ENCODE measurements at places on chromosomes 16 and 17.

GRCh38 chr17:46141645-46142044 is 51.6 kb downstream of the KANSL1 start:
- no peak for DNase-seq

DNA sequence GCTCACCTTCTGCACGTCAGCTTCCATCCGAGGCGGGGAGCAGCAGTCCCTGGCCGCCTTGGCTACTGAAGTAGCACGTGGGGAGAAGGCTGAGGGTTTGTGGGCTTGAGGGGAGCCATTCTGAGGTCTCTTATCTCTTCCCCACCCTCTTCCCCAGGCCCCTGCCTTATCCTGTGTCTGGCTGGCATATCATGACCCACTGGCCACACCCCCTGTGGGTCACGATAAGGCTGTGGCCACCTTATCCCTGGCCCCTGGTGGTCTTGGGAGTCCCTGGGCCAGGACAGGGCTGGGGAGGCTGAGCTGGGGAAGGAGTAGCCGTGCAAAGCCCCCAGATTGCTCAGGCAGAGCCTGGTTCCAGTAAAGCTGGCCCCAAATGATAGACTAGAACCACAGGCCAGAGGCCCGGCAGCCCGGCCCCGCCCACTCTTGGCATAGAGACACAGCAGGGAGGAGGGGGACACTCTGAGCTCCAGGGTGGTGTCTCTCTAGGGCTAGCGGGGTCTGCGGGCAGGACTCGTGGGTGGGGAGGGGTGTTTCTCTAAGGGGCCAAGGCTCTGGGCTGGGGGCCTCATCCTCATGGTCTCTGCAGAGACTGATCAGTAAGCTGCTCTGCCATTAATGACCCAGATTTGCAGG is 7.6 kb downstream of the SPNS2 start:
- DNase-seq: no peak

DNA sequence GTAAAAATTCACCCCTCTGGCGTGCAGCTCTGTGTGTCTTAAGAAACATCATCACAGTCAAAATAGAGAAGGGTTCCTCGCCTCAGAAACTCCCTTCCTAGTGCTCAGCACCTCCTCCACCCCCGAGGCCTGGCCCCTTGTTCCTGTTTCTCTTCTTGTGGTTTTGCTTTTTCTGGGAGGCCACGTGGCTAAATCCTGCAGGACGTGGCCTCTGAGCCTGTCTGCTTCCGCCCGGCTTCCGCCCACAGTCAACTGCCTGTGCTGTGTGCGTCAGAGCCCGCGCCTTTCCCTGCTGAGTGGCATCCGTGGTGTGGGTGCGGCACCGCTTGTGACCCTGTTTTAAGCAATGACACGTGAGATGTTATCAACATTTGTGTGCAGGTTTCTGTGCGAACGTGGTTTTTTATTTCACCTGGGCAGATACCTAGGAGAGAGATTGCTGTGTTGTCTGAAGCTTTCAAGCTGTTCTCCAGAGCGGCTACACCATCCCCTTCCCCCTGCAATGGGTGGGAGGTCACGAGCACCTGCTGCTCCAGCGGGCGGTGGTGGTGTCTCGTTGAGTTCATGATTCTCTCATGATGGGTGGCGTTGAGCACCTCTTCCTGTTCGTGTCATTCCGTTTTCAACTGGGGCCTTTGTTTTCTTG is 21.7 kb downstream of the ACSF3 start:
- no peak for DNase-seq

DNA sequence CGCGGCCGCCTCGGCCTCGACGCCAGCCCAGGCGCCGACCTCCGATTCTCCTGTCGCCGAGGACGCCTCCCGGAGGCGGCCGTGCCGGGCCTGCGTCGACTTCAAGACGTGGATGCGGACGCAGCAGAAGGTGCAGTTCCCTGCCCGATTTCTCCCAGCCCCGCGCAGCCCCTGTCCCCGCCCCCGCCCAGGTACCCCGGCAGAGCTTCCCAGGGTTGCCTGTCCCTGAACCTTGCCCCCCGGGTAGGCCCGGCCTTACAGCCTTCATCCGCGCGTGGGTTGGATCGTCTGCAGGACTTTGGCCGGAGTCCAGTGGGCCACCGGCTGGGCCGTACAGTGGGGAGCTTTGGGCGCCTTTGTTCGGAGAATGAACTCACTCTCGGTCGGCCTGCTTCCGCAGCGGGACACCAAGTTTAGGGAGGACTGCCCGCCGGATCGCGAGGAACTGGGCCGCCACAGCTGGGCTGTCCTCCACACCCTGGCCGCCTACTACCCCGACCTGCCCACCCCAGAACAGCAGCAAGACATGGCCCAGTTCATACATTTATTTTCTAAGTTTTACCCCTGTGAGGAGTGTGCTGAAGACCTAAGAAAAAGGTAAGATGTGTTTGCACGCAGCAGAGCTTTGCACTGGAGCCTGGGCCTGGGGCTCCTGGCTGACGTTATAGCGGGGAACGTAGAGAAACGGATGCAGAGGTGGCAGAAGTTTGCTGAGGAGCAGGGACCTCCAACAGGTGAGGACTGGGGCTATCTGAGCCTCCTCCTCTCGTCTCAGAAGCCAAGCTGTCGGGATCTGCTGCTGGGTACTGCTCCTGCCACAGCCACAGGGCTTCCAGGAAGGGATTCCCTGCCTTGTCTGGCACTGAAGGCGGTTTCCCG is 593 bp downstream of the GFER start:
- DNase-seq: peak; percentile 37

GRCh38 chr17:7023576-7024401 is 939 bp downstream of the BCL6B start:
- peak; percentile 84 for DNase-seq

GRCh38 chr17:34009912-34010311 is 245.2 kb upstream of the CCL2 start:
- no peak for DNase-seq

DNA sequence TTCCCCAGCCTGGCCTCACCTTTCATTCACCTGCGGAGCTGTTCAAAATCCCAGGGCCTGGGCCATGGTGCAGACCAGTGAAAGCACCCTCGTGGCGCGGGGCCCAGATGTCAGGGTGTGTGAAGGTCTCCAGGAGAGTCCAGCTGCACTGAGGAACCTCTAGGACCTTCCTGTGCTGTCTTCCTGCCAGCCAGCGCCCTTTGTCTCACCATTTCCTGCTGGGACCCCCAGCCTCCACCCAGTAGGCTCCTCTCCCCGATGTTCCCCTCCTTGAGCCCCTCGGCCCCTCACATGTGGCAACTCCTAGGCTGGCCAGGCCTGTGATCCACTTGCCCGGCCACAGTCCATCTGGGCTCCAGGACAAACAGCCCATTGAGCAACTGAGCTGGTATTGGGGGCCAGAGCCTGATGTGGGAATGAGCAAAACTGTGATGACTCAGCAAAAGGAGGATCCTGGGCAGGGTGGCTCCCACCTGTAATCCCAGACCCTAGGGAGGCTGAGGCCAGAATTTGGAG is 677 bp downstream of the SULT1A2 start:
- no peak for DNase-seq

GRCh38 chr16:81720973-81721906 is 57.9 kb upstream of the PLCG2 start:
- no peak for DNase-seq

DNA sequence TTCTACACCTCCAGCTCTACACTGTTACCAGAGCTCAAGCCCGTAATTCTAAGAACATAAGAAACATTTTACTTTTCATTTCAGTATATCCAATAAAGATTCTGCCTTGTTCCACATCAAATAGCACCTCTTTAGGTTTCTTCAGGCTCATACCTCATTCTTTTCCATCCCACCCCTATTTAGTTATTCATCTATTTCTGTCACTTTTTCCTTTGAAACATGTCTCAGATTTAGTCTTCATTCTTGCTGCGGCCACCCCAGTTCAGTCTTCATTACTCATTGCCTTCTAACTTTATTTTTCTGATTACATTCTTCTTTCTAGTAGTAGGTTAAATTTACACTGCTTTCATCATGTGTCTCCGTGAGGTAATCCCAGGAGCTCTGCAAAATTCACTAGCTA is 33.5 kb downstream of the PPM1E start:
- DNase-seq: no peak

All from EL (cell line).